Fibroblast of mammary gland (primary cell): ENCODE measurements at places on chromosomes 6 and 20.

DNA sequence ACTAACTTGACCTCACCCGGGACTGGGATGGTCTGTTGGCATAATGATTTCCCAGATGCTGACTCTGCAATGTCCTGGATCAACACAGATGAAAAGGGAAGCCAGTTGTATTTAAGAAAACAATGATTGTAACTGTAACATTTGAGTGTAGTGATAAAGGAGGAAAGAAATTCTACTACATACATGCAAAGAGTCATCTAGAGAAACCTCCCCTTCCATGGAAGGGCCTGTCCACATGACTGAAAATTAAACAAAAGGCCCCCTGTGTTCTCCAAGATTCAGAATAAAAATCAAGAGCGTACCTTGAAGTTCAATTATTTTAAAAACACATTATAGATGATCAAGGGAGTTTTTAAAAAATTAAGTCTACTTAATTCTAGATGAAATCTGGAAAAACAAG lies 151.2 kb downstream of the FOXC1 start:
- DNase-seq: no peak

GRCh38 chr20:22070610-22071058 lies 365.2 kb downstream of the PAX1 start:
- DNase-seq: peak; percentile 85

GRCh38 chr20:34022151-34022838 lies 28.6 kb downstream of the RALY start:
- DNase-seq: peak; percentile 19

GRCh38 chr6:2695454-2696095 lies 55.1 kb downstream of the MYLK4 start:
- DNase-seq: peak; percentile 55

DNA sequence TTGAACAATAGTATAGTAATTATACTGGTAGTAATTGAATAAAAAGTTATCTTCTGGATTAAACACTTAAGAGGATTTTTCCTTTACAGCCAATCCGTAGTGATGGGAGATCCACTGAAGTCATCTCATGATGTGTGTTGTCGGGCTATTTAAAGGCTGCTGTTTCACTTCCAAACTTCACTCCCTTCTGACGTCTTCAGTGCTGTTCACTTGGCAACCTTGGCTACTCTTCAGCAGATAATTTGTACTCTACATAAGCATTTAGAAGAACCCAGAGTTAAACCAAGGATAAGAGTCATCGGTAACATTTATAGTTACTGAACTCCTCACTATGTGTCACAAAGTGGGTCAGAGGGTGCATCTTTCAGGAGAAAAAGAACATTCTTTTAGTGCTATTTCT lies 179.1 kb upstream of the EYA4 start:
- DNase-seq: peak; percentile 99

- DNase-seq: no peak
Measured at GRCh38 chr6:15555101-15556038, 107.5 kb downstream of the DTNBP1 start.

DNA sequence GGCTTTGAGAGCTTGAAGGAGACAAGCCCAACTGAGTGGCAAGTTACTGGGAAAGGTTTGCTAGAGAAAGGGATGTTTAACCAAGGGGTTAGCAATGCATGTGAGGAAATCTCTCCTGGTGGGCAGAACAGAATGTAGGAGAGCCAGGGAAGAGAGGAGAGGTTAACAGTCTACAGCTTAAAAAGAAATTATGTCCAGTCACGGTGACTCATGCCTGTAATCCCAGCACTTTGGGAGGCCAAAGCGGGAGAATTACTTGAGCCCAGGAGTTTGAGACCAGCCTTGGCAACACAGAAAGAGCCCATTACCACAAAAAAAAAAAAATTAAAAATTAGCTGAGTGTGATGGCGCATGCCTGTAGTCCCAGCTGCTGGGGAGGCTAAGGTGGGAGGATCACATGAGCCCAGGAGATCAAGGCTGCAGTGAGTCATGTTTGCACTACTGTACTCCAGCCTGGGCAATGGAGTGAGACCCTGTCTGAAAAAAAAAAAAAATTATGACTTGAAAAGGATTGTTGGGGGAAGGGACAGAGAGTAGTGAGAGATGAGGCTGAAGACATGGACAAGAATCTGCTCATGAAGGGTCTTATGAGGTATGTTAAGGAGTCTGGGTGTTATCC lies 264.9 kb downstream of the TBC1D7 start:
- DNase-seq: peak; percentile 12

DNA sequence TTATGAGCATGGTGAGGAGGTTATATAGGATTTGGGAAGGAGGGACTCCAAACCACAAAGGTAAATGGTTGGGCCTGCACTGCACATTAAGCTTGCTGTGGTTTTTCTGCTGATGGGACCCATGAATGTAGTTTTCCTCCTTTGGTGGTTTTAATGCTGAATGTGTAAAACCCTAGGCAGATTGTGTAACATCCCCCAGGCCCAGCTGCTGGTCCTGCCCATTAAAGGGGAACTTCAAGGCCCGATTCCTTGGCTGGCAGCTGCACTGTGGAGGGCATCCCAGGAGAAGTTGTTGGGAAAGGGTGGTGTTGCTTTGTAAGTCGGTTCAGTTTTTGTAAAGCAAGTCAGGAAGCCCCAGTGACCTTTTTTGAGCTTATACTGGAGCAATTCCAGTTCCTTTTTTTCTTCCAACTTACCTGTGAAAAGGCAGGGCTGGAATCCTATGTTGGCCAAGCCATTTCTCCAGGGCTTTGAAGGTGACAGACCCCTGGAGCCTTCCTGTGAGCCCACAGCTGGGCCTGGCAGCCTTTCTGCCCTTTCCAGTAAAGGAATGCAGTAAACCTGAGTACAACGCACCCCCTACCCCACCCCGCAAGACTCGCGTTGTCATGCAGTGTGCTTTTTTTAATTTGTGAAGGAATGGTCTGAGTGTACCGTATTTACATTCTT lies 43.1 kb upstream of the NAA20 start:
- peak; percentile 80 for DNase-seq

- peak; percentile 99 for DNase-seq
Measured at GRCh38 chr6:134295953-134296553, 21.9 kb downstream of the SGK1 start.

GRCh38 chr6:152532556-152533422 lies 104.4 kb downstream of the SYNE1 start:
- DNase-seq: no peak

- no peak for DNase-seq
Measured at GRCh38 chr20:13140201-13140600, 80.9 kb upstream of the ISM1 start.

GRCh38 chr6:104325341-104326172 lies 534.2 kb downstream of the HACE1 start:
- peak; percentile 52 for DNase-seq

DNA sequence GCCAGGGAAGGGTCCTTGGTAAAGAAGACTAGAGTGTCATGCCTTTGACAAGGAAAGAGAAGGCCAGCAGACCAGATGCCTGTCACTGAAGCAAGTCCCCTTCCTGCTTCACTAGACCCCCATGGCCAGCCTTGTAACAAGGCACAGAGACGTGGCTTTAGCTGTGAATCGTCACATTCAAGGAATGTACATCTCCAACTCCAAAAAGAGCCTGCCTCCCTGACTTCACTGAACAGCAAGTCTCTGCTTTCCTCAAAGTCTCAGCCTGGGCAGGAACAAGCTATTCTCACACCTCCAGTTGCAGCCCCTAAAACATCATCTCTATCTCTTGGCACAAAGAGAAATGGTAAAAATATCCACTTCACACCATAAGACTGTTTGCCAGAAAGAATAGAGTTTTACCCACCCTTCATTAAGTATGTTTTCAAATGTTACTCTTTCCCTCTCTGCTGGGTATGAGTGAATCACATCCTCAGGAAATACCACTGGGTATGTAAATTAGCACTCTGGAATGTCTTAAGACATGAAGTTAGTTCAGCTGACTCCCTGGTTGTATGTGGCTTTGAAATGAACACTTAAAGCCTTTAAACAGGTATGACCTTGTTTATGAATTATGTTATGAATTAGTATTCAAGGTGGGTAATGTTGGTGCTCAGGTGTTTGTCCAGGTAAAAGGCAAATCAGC lies 46.4 kb upstream of the NT5E start:
- DNase-seq: peak; percentile 85

DNA sequence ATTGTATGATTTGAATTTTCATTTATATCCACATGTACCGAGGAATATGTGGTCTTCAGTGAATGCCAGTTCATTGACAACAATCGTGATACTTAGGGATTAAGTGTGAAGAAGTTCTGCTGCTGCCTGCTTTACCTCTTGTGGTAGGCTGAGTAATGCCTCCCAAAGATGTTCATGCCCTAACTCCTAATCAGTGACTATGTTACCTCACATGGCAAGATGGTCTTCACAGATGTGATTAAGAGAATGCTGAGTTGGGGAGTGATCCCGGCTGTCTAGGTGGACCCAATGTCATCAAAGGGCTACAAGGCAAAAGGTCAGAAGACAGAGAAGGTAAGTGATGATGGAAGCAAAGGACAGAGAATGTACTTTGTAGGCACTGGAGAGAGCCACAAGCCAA lies 181.0 kb downstream of the FOXC1 start:
- no peak for DNase-seq

DNA sequence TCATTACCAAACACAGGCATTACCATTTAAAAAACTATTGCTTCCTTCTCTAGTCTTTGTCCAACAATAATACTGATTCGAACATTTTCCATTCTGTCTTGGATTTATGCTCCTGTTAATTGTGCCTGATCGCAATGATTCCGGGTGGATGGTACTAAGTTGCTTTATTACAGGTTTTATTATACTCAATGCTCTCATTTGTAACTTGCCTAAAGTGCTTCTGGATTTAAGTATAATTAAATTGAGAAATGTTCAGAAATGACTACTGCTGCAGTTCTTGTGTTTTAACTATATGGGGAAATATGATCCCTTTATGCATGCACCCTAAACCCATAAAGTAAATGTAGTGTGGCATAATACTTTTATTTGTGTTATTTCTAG lies 7.2 kb downstream of the TFAP2A start:
- DNase-seq: no peak

DNA sequence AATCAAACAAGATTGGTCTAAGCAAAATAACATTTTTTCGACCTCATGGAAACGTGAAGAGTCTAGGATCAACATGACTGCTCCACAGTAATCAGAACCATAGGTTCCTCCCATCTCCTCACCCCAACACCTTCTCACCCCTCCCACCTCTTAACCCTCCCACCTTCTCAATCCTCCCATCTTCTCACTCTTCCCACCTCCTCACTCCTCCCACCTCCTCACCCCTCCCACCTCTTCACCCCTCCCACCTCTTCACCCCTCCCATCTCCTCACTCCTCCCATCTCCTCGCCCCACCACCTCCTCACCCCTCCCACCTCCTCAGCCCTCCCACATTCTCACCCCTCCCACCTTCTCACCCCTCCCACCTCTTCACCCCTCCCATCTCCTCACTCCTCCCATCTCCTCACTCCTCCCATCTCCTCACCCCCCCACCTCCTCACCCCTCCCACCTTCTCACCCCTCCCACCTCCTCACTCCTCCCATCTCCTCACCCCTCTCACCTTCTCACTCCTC lies 567.4 kb downstream of the C6orf118 start:
- DNase-seq: no peak

- no peak for DNase-seq
Measured at GRCh38 chr6:35401514-35401913, 50.6 kb upstream of the FANCE start.

DNA sequence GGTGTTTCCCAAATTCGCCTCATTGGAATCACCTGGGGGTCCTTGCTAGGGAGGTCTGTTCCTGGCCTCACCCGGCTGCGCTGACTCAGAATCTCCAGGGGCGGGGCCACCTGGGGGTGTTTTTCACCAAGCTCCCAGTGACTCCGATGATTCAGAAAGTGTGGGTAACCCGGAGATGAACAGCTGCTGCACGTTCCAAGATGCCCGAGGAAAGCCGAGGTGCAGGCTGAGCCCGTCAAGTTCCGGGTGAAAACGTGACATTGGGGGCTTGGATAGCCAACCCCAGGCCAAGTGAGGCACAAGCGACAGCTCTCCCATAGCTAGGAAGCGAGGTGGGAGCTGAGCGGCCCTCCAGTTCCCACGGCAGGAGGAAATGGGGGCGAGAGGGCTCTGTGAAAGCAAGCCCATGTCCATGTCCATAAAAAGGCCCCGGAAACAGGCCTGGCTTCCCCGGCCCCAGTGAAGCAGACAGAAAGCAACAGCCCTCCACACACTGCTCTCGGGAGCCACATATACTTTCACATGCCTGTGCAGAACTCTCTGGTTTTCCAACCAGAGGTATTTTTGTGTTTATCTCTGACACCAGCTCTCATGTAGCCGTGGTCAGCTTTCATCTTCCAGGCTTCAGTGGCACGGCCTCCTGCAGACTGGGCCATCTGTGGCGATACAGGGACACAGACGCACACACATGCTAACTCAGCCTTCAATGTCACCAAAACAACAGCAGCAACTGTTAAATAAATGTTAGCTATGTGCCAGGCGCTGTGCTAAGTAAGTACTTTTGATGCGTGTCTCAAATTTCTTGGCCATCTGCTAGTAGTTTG lies 90.7 kb upstream of the CCDC28A start:
- DNase-seq: peak; percentile 59

- DNase-seq: peak; percentile 75
Measured at GRCh38 chr20:34262488-34263288, 21.5 kb downstream of the ASIP start.

GRCh38 chr6:73121421-73121993 lies 103.8 kb downstream of the KHDC1L start:
- DNase-seq: peak; percentile 47

DNA sequence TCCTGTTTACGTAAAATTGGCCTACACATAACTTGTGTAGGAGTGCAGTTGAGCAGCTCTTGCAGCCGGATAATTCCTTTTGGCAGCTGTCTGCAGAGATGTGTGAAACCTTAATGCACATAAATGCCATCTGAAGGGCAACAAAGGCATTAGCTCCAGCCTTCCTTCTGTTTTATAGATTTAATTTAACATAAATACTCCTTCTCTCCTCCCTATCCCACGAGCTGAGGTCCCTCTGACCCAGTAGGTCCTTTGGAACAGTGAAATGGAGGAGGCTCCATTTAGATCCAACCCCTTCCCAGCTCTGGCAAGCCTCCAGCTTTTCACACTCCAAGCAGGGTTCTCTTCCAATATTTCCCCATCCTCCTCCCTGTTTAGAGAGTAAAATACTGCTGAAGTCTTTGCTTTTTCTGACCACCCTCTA lies 6.5 kb downstream of the PLEKHG1 start:
- no peak for DNase-seq

- DNase-seq: no peak
Measured at GRCh38 chr6:149169761-149170511, 147.6 kb upstream of the TAB2 start.

- peak; percentile 79 for DNase-seq
Measured at GRCh38 chr20:4720041-4720976, 1.4 kb upstream of the PRND start.

GRCh38 chr6:163408352-163408991 lies 6.0 kb upstream of the QKI start:
- no peak for DNase-seq
